ENCODE measurements at places on chromosomes 11 and 22. TPM values are rescaled to one million over a fixed set of nuclear protein-coding genes. Genes with fewer than 3 reads are reported as not detected.

DNA sequence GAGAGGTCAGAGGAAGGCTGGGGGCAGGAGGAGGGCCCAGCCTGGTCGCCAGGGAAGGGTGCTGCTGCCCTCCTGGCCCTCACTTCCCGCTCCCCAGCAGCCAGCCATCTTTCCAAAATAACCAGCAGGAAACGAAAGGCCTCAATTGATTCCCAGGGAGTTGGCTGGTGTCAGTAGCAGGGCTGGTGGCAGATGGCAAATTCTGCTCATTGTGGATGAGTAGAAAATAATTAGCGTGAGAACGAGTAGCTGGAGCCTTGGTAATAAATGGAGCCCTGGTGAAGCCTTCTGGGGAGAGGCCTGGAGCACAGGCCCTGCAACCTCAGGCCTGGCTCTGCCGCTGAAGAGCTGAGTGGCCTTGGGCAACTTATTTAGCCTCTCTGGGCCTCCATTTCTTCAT, 31.3 kb downstream of the DAGLA start:
- no peaks in the 10 kb centered on the region for H3K27me3 ChIP-seq
- no peak for DNase-seq
- no peaks in the 10 kb centered on the region for H3K36me3 ChIP-seq
- no peak overlapping the region for H3K27ac ChIP-seq

Gene OR8G1
- not detected for total RNA-seq

Gene MIOX
- not detected for total RNA-seq

Gene USP2
- 0.22 TPM for total RNA-seq

DNA sequence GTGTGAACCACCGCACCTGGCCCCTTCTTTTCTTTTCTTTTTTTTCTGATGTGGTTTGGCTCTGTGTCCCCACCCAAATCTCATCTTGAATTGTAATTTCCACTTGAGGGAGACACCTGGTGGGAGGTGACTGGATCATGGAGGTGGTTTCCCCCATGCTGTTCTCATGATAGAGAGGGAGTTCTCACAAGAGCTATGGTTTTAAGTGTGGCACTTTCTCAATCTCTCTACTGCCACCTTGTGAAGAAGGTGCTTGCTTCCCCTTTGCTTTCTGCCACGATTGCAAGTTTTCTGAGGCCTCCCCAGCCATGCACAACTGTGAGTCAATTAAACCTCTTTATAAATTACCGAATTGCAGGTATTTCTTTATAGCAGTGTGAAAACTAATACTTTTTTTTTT, 4.9 kb upstream of the TCN2 start:
- H3K36me3 ChIP-seq, result no peaks in the 10 kb centered on the region
- H3K4me1 ChIP-seq, result peaks cover 16% of the 10 kb centered on the region
- no peak overlapping the region for H3K4me3 ChIP-seq
- H3K27ac ChIP-seq, result no peak overlapping the region
- DNase-seq, result peak; percentile 35

Measured in activated CD4-positive, alpha-beta T cell treated with anti-CD3 and anti-CD28 coated beads, Interleukin-2, amount 10 ng/mL, durations not matched to agents 7 days and 5 days (primary cell).